ENCODE measurements at places on chromosomes 11 and 22.

- no peak for DNase-seq
These were observed 25.0 kb downstream of the DKK3 start for GRCh38 chr11:11983427-11983826.

DNA sequence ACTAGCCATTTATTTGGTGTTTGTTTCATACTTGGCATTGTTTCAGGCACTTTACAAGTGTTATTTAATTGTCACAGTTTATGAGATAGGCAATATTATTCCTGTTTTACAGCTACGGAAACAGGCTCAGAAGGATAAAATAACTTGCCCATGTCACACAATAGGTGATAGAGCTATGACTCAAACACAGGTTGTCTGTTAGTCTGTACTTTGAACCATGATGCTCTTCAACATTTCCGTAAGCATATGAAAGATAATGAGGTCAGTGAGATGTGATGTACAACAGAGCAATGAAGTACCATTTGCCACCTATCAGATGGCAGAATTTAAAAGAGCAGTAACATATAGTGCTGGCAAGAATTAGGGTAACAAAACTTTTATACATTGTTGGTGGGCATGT, 15.3 kb downstream of the TUG1 start:
- no peak for DNase-seq

DNA sequence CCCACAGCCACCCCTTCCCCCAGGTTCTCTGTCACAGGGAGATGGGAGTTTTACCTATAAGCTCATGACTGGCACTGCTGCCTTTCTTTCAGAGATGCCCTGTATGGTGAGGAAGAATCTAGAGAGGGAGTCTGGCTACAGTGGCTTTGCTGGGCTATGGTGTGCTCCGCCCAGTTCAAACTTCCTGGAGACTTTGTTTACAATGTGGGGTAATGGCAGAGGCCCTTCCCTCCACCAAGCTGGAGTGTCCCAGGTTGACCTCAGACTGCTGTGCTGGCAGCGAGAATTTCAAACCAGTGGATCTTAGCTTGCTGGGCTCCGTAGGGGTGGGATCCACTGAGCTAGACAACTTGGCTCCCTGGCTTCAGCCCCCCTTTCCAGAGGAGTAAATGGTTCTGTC, 143.5 kb downstream of the MSANTD4 start:
- DNase-seq = no peak

DNA sequence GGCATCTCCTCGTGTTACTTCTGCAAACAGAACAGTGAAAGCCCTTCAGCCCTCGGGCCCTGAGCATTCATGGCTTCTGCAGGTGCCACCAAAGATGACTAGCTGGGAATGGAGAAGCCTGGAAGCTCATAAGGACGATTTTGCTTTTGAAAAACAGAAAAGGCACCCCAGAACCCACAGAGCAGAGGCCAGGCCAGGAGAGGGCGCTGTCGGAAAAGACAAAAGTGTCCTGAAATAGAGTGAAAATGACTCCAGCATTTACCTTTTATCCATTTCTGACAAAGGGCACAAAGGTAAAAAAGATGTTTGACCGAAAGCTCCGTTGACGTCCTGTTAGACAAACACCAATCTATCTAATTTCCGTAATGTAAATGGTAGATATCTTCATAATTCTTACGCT, 37.6 kb downstream of the ZNF195 start:
- DNase-seq = no peak

GRCh38 chr11:108117746-108118371, 3.5 kb upstream of the ACAT1 start:
- DNase-seq = peak; percentile 47

- DNase-seq = no peak
These were observed 71.8 kb downstream of the TENM4 start for GRCh38 chr11:79369055-79369454.

- no peak for DNase-seq
These were observed 1.7 kb downstream of the ZBTB16 start for GRCh38 chr11:114061048-114061680.

DNA sequence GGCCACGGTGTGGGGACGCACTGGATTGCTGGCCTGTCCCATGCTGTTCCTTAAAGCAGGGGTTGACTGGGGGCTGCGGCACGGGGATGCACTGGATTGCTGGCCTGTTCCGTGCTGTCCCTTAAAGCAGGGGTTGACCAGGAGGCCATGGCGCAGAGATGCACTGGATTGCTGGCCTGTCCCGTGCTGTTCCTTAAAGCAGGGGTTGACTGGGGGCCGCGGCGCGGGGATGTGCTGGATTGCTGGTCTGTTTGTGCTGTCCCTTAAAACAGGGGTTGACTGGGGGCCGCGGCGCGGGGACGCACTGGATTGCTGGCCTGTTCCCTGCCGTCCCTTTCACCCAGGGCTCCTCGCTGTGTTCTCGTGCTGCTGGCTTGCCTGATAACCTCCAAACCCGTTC, 383.4 kb downstream of the TBC1D22A start:
- DNase-seq = no peak

DNA sequence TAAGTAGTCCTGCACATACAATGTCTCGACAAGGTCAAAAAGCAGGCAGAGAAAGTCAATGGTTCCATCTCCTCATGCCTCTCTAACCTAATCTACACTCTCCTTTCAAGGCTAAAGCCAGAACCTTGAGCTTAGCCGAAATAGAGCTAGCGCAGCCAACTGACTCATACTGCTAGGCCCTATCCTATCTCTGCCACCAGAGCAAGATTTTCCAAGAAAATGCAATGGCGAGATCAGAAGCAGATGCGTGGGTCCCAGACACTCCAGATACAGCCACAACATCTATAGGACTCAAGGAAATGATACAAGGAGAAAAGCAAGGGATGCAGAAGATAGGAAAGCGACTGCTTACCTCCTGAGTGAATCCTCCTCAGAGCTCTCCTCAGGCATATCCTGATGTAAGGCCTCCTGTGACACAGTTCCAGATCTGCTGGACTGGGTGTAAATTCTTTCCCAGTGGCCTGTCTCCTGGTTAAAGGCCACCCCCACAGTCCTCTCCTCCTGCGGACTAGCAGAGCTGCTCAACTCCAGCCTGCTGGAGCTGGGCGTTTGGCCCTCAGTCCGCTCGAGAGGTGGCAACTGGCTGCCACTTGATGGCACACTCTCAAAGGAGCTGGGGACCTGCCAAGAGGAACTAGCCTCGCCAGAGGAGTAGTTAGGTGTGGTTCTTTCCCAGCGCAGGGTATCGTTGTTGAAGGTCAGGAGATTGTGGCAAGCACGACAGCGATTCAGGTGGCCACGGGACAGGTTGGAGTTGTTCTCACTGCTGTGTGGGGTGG, 52.0 kb downstream of the AMBRA1 start:
- DNase-seq = no peak

GRCh38 chr11:79508461-79508860, 67.6 kb upstream of the TENM4 start:
- DNase-seq = no peak

GRCh38 chr22:48975886-48976285, 851.8 kb downstream of the BRD1 start:
- peak; percentile 60 for DNase-seq

DNA sequence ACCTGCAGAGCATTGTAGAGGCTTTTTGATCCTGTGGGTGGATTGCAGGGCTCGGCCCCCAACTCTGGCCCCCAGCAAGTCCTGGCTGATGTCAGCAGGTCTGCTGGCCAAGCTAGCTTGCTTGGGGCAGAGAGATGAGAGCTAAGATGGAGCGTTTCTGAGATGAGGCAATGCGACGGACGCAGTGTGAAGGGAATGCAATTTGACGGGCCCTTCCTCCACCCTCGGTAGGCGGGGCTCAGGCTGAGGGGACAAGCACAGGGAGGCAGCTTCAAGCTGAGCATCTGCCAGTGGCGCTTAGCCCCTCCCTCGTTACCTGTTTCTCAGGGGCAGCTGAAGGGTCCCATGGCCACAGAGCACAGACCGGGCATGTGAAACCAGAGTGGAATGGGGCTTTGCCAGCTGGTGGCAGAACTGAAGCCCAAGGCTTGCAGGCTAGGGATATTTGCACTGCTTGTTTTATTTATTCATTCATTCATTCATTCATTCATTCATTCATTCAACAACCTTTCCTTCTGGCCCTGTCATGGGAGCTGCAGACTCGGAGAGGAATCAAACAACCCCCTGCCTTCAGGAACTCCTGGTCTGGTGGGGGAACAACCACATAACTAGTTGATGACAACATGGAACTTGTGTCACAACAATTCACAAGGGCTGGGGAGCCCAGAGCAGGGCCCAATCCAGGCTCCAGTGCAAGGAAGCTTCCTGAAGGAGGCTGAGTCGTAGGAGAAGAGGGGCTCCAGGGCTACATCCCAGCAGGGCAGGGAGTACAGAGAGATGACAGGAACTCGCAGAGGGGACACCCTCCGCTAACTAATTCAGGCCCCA, 66.8 kb downstream of the THAP12 start:
- no peak for DNase-seq
